ENCODE measurements at places on chromosomes 5 and 9.

- no peak for DNase-seq
These were observed 2223.1 kb upstream of the C9orf72 start for GRCh38 chr9:29796291-29796952.

DNA sequence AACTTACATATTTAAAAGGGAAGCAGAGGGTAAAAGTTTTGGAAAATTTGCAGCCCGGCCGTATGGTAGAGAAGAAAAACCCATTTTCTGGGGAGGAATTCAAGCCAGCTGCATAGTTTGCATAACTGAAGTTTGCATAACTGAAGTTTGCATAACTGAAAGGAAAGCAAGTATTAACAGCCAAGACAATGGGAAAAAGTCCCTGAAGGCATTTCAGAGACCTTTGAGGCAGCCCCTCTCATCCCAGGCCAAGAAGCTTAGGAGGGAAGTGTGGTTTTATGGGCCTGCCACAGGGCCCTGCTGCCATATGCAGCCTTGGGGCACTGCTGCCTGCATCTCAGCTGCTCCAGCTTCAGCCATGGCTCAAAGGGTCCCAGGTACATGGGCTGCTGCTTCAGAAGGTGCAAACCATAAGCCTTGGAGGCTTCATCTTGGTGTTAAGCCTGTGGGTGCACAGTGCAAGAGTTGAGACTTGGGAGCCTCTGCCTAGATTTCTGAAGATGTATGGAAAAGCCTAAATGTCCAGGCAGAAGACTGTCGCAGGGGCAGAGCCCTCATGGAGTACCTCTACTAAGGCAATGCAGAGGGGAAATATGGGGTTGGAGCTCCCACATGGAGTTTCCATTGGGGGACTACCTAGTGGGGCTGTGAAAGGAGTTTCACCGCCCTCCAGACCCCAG is 36.9 kb upstream of the CXCL14 start:
- DNase-seq, result no peak

DNA sequence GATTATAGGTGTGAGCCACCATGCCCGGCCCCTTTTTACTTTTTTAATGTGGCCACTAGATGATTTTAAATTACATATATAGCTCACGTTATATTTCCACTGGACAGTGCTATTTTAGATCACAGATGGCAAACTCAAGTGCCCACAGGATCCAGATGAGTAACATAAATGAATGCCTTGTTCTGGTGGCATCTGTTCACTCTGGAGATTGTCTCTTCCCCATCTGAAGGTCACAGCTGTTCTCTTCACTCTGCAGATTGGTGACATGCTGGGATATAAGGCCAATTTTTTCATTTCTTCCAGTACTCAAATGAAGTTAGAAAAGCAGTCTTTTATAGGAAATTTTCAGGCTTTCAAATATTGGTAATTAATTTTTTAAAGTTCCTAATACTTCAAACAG is 160.1 kb downstream of the DOCK8 start:
- no peak for DNase-seq

DNA sequence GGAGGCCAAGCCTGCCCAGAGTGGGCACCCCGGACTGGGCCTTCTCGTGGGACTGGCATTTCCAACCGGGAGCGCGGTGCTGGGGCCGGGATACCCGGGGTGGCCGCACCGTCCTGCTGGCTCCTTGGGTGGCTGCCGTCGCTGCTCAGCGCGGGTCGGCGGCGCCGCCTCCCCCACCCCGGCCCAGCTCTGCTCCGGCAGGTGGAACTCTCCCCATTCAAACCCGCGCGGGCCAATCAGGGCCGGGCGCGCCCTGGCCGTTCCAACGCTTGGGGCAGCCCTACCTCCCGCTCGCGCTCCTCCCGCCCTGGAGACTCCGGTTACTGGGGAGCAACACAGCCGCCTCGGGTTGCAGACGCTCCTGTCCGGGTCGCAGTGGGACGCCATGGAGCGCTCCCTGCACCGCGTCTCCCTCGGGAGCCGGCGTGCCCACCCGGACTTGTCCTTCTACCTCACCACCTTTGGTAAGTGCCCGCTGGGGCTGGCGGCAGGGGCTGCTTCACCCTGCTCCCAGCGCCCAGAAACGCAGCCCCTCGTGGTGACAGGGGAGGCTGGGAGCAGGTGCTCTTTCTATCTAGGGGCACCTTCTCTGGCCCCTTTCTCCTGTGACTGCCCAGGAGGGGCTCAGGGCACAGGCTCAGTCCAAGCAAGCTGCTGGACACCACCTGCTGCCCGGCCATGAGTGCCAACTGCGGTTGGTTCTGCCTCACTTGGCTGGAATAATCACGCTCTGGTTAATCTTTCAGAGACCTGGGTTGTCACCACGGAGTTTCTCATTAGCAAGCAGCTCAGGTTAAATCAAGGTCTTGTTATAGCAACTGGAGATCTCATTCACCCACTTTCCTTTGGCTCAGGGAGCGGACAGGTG is at the start of gene RGS3:
Gene RGS3, plus strand, starts transcription at position 310 of the 868 bp plus-strand sequence. Its CDS starts 76 bp downstream, at position 386.
- peak; percentile 52 for DNase-seq

DNA sequence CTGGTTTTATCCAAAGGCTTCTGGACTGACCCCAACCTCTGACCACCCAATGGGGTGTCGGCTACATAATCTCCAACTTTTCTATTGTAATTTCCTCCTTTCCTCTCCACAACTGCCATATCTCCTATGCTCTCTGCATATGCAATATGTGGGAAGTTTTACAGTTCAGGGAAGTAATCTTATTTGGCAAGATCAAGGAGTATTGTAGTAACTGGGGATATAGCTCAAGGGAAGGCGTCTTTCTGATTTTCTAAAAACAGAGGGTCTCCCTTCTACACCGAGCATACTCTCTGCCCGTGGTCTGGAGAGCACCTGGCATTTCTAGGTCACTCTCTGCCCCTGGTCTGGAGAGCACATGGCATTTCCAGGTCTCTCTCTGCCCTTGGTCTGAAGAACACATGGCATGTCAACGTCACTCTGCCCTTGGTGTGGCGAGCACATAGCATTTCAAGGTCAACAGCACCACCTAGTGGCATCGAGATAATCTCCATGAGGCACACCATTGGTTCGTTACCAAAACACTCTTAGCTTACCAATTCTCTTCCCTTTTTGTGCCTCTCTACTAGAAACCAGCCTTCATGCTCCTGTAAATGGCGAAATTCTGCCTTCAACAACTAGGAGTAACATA is 616.4 kb upstream of the NUDT12 start:
- peak; percentile 46 for DNase-seq

DNA sequence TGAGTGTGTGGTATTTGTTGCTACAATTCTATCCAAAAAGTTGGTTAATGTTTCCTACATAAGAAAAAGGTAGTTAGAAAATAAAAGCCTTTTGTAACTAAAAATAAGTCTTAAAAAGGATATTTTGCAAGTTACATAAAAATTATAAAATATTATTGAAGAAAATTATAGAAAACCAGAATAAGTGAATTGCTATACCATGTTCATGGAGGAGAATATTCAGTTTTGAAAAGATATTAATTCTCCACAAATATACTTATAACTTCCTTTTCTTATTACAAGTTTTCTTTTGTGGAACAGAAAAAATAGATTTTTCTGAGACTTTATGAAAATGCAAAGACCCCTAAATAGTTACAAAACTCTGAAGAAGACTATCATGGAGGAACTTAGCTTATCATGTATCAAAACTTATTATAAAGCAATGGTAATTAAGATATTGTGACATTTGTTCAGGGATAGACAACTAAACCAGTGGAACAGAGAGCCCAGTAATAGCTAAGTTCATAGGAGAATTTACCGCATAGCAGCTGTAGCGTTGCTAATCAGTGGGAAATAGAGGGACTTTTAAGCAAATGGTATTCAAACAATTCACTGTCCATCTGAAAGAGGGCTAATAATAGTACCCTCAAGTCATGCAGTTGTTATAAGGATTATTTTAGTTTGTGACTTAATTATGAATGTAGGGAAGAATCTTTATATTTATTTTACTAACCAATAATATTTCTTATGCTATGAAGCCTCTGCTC is 515.2 kb upstream of the ZNF608 start:
- DNase-seq, result no peak

GRCh38 chr9:68643901-68644809 is 60.9 kb upstream of the PIP5K1B start:
- DNase-seq, result no peak

DNA sequence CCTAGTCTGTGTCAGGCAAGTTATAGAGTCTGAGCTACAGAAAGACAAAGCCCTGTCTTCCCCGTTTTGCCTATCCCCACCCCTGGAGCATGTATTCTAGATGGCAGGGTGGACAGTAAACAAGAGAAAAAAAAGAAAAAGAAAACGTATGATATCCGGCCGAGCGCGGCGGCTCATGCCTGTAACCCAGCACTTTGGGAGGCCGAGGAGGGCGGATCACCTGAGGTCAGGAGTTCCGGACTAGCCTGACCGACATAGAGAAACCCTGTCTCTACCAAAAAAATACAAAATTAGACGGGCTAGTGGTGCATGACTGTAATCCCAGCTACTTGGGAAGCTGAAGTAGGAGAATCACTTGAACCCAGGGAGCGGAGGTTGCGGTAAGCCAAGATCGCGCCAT is 523.0 kb upstream of the CDH9 start:
- DNase-seq, result no peak

DNA sequence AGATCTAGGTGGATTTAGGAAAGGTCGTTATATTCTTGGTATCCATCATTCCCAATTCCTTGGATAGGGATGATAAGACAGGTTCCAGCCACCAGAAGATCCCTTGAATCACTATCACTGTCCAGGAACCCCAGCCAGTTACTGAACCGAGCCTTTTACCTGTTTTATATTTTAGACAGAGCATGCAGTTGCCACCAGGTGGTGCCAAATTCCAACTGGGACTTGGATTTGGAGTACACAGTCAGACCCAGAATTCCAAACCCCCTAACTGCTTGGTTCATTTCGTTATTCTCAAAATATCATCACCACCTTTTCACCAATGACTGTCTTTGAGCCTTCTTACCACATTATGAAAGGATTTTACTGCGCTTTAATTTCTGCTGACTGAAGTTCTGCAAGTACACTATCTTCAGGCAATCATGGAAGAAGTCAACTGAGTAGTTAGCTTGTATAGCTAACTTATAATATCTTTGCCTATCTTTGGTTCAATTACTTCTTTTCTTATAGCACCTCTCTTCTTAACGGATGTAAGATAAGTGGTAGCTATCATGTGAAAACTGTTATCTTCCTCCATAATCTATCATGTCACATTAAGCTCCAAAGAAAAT is 191.8 kb downstream of the PRR16 start:
- peak; percentile 49 for DNase-seq

DNA sequence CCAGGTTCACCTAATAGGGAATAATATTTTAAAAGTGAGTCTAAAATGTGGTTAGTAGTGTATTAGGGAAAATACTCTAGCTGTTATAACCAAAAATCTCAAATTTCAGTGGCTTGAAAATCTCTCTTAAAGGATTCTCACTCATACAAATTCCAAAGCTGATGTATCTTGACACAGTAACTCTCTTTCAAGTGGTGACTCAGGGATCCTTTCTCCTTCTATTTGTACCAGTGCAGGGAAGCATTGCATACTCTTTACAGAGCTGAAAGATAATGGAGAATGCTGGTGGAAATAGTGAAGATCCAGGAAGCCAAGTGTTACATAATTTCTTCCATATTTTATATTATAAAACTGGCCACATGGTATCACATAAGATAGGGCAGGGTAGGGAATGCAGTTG is 560.2 kb upstream of the CDH9 start:
- DNase-seq, result no peak

GRCh38 chr5:107671742-107672210 is 1.0 kb upstream of the EFNA5 start:
- DNase-seq, result no peak

DNA sequence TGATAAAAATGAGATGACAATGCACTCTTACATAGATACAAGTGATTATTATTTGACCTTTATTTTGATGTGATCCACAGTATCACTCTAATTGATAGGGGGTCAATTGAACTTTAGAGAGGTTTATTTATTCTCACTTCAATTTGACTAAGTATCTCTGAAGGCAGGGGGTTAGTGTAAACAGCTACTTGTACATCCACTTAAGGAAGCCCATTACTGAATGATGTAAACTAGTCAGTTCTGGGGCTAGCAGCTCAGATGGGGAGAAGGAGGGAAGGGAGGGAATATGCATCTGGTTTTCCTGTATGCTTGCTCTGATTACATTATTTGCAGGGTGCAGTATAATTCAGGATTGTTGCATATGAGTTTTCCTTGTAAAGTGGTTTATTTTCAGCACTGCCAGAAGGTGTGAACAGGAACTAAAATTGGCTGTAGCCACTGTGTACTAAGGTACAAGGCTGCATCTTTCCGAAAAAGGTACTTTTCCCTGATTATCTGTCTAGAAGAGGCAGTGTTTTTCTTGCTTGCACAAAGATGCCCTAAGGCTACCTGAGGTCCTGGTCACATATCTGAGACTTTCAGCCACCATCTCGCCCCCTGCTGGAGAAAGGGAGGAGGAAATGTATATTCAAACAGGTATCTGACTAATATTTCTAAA is 51.2 kb downstream of the MRPS27 start:
- peak; percentile 52 for DNase-seq

- DNase-seq, result no peak
These were observed 660.7 kb upstream of the ADAMTS16 start for GRCh38 chr5:4479426-4479825.

GRCh38 chr5:21173526-21173925 is 1185.5 kb upstream of the CDH18 start:
- DNase-seq, result no peak

DNA sequence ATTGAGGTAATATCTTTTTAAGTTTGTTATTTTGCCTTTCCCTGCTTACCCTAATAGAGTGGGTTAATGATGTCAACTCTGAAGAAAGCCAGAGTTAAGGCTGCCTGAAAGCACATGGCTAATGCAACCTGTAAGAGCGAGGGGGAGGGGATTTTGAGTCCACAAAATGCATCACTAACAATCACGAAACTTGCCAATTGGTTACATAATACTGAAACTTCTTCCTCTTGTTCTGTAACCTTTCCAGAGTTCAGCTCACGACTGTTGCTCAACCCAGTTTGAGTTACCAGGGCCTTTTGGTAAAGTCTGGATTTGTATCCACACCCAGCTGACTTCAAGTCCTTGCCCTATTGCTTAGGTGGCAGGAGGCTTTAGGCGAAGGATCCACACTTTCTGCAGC is 308.8 kb downstream of the EFNA5 start:
- DNase-seq, result no peak

GRCh38 chr5:133957591-133957990 is 10.8 kb downstream of the C5orf15 start:
- no peak for DNase-seq

All from D341Med (cell line).